ENCODE measurements at places on chromosomes 5 and 9.

- peak; percentile 2 for DNase-seq
These were observed 50.6 kb downstream of the DEPDC1B start for GRCh38 chr5:60649288-60649917.

DNA sequence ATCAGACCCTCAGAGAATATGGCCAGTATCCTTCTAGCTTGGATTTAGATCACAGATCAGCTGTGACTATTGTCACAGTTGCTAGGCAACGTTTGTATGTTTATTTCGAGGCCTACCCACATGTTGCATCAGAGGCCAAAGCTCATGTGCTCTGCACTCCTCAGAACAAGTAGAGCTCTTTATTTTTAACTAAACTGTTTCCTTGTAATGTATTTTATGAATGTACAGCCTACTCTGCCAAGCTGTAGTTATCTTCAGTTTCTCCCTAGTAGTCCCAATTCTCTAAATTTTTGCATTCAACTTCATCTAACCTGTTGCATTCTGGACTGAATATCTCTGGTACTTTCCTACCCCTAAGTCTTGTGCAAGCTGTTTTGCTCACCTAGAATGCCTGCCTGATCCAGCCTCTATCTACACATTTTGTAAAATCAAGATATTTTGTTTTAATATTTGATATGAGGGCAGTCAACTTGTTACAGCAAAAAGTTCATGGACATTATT, 52.8 kb downstream of the CAST start:
- peak; percentile 62 for DNase-seq

GRCh38 chr5:16880547-16880946, 55.5 kb downstream of the MYO10 start:
- DNase-seq: no peak

DNA sequence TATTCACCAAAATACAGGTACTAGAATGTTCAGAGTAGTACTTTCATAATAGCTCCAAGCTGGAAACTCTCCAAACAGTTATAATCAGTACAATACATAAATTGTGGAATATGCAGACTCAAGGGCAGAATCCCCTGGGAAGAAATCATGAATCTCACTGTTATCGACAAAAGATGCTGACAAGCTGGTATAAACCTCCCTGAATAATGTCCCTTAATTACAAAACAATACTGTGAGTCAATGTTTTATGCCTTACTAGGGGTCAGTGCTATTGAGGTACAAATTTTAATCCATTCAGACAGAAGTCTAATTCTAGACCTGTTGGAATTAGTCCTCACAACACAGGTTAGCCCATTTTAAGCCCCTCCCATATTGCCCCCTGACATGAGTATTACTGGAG, 532.3 kb downstream of the DTWD2 start:
- DNase-seq: no peak

GRCh38 chr9:4879115-4879558, 86.4 kb downstream of the RCL1 start:
- DNase-seq: no peak

DNA sequence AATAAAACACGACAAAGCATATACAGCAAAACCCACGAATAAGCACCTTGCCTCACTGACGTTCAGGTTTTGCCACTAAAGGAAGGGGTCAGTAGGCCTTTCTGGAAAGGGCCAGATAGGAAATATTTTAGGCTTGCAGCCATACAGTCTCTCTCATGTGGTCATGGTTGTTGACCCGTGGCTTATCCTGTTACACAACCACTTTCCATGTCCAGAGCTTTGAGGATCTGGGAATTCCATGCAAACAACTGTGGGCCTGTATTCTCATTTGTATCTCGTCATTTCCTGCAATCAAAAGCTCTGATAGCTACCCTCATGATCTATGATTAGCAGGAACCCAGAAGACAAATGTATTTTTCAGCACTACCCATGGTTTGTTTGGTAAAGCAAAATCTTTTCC, 108.3 kb downstream of the DRD1 start:
- no peak for DNase-seq

DNA sequence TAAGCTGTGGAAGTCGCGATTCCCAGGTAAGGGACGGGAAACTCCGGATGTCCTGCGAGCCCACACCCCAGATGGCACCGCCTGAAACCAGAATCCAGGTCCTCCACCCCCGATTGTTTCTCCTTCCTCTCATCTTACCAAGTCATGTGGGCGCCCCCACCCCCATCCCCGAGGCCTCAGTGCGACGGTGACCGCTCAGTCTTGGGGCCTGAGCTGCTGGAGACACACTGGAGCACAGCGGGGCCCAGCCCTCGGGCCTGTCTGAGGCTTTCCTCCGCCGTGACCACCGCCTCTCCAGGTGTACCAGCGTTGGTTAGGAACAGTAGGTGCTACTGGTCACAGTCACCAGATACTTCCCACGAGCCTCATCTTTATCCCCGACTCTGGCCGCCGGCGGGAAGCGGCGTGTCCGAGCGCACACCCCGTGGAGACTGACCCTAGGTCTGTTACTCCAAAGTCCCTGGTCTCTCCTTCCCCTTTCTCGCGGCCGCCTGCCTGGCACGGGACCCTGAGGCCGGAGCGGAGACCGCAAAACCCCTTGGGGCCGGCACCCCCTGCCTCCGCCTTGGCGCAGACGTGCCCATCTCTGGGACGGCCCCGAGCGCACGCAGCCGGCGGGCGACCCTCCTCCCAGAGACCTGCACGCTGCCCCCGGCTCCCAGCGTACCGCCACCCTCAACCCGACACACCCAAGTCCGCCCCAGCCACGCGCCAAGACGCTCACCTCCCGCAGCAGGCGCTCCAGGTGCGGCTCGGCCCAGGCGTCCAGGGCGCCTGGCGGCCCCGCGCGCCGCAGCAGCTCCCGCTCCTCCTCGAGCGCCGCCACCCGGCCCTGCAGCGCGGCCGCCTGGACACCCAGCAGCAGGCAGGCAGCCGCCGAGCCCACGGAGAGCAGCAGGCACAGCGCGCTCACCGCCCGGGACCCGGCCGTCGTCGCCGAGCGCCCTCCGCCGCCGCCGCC, 733 bp downstream of the COL23A1 start:
- DNase-seq: no peak

DNA sequence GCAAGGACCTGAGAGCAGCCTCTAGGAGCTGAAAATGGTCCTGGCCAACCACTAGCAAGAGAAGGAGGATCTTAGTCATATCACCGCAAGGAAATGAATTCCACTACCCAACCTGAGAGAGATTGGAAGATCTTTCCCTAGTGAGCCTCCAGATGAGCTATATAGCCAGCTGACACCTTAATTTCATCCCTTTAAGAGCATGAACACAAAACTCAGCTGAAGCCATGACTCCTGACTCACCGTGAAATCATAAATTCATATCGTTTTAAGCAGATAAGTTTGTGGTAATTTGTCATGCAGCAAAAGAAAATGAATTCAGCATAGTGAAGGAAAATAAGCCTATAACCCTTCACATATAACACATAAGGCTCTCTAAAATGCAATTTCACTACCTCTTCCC, 23.5 kb downstream of the MAPKAP1 start:
- DNase-seq: no peak

- DNase-seq: no peak
These were observed 1038.3 kb downstream of the TLE1 start for GRCh38 chr9:80651044-80651443.

DNA sequence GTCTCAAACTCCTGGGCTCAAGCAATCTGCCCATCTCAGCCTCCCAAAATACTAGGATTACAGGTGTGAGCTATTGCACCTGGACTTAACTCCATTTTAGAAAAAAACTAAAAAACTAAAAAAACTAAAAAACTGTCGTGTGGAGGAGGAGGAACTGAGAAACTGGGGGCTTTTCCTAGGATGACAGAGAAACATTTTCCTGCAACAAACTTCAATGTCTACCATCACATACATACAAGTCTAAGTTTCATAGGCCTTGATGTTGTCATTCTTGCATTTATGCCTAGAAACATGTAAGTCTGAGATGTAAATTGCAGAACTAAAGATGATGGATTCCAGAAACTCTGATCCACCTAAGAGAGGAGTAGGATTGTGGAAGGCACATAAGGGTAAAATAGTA, 556.8 kb downstream of the RAB3C start:
- no peak for DNase-seq

- DNase-seq: no peak
These were observed 2.2 kb downstream of the FAM78A start for GRCh38 chr9:131273856-131274673.

DNA sequence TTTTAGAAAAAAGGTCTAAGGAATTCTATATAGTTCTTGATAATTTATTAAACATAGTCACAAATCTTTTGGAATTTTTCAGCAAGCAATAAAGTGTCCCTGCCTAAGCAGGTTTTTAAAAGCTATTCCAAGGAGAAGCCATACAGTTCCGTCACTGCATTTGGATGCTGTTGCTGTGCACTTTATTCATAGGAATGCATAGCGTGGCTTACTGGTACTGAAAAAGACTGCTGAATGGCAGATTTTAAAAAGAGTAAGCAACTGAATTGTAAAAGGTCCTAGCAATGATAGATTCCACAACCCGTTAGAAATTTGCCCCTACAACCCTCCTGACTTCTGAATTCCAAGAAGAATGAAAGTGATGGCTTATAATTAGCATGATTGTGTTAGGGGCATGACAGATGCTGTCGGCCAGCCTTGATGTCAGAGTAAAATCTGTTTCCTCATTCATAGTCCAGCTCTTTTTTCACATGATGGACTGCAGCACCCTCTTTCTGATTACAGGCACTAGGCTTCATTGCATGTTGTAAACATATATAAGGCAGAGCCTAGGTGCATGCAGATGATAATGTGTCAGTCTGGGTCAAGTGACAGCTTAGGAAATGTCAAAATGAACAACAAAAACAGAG, 227.0 kb downstream of the PDE4D start:
- DNase-seq: no peak

DNA sequence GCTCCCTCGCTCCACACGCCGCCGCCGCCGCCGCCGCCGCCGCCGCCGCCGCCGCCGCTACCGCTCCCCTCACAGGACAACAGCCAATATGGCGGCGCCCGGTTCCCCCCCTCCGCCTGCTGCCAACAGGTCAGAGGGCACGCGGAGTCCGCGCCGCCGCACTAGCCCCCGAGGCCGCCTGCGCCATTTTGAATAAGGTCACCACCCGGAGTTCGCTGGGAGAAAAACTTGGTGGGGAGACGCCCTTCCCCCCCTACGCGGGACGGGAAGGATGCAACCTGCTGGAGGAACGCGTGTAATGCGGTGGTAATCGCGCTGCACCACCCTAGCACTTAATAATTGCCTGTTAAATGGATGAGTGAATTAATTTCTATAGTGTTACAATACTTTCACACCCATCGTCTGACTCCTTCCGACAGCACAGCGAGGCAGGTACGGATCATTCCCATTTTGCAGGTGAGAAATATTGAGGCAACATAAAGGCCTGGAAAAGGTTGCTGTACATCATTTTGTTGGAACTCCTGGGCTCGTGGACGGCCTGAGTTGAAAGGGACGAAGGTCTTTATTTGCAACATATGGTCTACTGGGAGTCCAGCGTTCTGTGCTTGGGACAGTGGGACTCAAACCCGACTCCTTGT, at the start of gene FAM193B:
FAM193B (minus strand) TSS at position 90 of the 638 bp plus-strand sequence. CDS start 105 bp downstream, outside the sequence.
- DNase-seq: peak; percentile 88

GRCh38 chr5:52077941-52078815, 694.9 kb downstream of the ISL1 start:
- DNase-seq: no peak

GRCh38 chr9:127961613-127962155, 19.1 kb downstream of the EEIG1 start:
- DNase-seq: no peak

DNA sequence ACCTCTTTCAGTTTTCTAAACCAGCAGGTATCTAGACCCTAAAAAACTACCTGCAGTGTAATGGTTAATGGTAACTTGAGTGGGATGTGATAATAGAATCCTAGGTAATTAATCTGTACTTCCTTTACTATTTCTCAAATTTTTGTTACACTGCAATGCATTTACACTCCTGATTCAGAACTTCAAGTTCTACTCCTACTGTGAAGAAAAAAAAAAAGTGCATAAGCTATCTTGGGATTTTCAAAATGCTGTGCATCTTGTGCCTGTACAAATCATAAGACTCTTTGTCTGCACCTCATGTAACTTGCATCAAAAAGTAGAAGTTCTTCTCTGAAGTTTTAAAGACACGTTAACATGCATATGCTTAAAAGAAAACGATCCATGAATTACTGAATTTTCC, 554.1 kb downstream of the CETN3 start:
- DNase-seq: no peak

DNA sequence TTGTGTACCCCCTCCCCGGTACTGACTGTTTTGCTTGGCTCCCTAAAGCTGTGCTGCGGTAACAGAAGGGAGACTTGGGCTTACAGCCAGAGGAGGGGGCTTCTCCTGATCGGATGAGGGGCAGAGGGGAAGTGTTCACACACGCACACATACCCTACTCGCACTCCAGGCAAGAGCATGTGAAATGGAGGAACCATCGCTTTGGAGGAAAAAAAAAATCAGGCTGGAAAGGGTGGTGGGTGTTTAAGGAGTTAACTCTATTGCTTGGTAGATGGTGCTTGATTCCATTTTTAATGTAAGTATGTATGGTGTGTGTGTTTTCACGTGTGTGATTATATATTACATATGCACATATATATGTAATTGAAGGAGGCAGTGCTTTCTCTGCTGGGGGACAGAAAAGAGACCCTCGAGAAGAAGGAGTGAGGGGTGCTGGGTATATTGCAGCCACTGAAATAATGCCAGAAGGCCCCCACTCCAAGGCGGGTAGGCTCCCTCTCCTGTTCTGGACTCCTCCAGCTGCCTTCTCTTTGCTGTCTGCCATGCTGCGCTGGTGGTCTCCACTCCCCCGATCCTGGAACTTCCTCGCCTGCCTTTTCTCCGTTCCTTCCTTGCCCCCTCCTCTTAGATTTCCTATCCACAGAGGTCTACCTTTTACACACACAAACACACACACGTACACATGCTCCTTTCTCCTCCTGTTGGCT, 721 bp downstream of the GRIA1 start:
- no peak for DNase-seq

DNA sequence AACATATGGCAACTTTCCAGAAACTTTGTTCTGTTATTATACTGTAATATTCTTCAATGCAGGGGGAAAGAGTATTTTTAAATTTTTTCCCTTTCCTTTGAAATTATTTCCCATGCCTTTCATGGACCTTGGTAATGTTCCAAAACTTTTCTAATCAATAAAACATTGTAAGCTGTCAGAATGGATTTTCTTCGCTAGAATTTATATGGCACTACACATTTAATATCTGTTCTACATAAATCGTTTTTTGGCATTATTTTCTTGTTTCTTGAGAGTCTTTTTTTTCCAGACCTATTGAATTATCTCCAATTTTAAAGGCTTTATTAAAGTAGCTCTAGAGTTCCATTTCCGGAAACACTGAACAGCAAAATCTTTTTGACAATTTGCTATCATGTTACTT, 249.0 kb downstream of the TMEM167A start:
- DNase-seq: no peak

- peak; percentile 33 for DNase-seq
These were observed 79.4 kb downstream of the ESM1 start for GRCh38 chr5:54905942-54906537.

- no peak for DNase-seq
These were observed 58.3 kb upstream of the PLPP1 start for GRCh38 chr5:55593115-55593472.

- DNase-seq: no peak
These were observed 118.1 kb downstream of the DPYSL3 start for GRCh38 chr5:147391781-147392180.

- no peak for DNase-seq
These were observed 13.4 kb upstream of the TEX10 start for GRCh38 chr9:100366121-100366520.
